Daoy (cell line): ENCODE measurements at places on chromosomes 6 and 20. TPM values are rescaled to one million over a fixed set of nuclear protein-coding genes. Genes with fewer than 3 reads are reported as not detected.

- no peak for DNase-seq
These were observed 55.8 kb downstream of the ARHGAP40 start for GRCh38 chr20:38657390-38657789.

GRCh38 chr20:57190536-57191264 is 75.7 kb downstream of the BMP7 start:
- DNase-seq: peak; percentile 60

The MMP24 gene
- 0.54 and 0.86 TPM in 2 replicates for total RNA-seq

The LY6G6D gene
- total RNA-seq: not detected in 2 replicates

DNA sequence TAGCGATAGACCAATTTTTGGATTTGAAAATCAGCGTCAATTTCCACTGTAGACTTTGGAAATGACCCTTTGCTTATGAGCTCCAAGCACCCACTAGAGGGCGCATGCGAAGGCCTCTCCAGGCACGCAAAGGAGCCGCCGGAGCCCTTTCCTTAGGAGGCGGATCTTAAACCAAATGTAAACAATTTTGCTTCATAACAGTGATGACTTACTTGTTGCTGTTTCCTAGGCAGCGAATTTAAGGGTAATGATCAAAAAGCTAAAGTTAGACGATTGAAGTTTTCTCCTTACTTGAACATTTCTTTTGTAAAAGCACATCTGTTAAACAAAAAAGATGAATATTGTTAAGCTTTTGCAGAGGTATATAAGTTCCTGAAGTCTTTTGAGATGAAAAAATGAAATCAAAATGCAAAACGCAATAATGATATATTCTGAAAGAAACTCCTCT is 29.2 kb upstream of the EXOC2 start:
- DNase-seq: peak; percentile 83

GRCh38 chr6:106184629-106185028 is 98.5 kb downstream of the PRDM1 start:
- peak; percentile 10 for DNase-seq

The PTCHD4 gene
- not detected in 2 replicates for total RNA-seq

GRCh38 chr20:18019068-18019467 is 38.6 kb downstream of the OVOL2 start:
- peak; percentile 17 for DNase-seq

GRCh38 chr20:43541214-43541613 is 17.6 kb upstream of the SGK2 start:
- no peak for DNase-seq

GRCh38 chr6:51542475-51542874 is 544.9 kb downstream of the PKHD1 start:
- DNase-seq: no peak

The EPHA7 gene
- total RNA-seq: 0.06 and 0.09 TPM in 2 replicates

DNA sequence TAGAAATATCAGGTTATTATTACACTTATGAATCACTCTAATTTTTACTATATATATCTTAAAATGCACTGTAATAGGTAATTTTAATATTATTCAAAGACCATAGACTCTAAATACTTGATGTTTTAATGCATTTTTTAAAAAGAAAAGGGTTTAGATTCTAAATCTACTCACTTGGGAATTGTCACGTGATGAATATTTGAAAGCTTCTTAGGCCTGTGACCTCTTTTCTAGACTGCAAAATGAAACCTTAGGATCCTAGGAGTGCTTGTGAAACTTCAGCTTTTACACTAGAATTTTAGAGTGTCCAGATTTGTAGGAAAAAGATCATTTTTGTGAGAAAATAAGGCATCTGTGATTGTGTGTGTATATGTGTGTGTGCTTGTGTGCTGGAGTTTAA is 318.0 kb downstream of the HTR1B start:
- DNase-seq: no peak

The EFCAB8 gene
- total RNA-seq: 1.2 TPM in 1 of 2 replicates, not detected in the other

The LPA gene
- total RNA-seq: not detected in 2 replicates

DNA sequence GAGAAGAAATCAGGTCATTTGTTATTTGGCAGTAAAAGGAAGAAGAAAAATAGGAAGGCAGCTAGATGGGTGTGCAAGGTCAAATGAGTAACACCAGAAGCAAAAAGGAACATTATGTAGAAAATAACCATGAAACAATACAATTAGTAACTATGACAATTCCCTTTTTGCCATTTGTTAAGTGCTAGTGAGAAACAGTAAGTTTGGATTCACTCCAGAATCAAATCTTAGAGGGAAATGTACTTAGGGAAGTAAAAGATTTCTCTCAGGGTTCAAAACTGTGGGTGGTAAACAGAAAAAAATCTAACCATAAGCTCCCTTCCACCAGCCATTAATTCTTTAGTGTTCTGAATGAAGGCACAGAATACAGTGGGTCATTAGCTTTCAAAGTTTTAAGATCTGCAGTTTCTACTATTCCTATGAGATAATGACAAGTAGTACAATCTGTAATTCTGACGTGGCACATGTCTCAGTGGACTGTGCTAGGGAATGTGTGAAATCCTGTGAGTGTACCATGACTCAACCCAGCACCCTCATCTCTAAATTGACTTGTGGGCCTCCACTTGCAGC is 17.1 kb downstream of the REPS1 start:
- peak; percentile 89 for DNase-seq

DNA sequence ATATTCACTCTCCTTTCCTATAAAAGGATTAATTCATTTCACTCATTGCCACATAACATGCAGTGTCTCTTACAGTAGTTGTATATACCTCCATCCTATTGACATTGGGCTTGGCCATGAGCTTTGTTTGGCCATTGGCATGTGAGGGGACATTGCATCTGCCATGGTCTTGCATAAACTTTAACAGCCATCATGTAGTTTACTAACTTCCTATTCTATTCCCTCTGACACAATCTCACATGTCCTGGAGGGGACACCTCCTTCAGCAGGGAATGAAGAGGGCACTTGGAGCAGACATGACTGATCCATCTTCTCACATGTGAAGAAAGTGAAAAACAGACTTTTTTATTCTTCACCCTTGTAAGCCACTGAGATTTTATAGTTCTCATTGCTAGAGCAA is 115.5 kb upstream of the MARCKS start:
- no peak for DNase-seq

DNA sequence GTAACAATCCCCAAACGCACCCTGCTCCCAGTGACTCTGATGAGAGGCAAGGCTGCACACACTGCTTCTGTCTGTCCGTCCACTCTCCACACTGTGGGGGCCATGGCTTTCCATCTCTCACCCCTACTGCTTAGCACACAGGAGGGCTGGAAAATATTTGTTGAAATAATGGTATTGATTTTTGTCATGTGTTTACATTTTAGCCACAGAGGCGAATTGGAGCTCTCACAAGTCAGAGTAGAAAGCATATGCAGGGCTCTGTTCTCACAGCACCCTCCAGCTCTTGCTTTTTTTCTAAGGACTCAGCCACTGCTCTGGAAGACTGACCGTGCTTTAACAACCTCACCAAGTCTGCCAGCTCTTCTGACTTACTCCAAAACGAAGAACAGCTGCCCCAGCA is 273.8 kb downstream of the GMDS start:
- no peak for DNase-seq

- DNase-seq: no peak
These were observed 72.4 kb upstream of the SLC22A23 start for GRCh38 chr6:3529232-3529631.

DNA sequence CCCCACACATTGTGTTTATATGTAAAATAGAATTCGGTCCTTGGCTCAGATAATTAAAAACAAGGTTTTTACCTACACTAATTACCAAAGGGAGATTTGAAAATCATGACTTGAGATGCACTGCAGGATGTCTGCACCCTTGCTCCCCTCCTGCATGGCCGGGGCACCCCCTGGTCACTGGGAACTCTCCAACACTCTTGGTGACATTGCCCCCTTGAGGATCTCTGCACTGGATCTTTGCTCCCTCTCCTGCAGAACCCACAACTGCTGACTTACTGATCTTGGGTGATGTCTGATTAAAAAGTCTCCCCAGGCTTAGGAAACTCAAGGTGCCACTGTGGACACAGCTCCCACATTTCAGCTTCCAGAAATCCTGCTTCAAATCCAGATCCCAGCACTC is 17.1 kb upstream of the CSNK2A1 start:
- DNase-seq: no peak

GRCh38 chr6:161168281-161168891 is 105.5 kb downstream of the AGPAT4 start:
- DNase-seq: peak; percentile 98

The FOXQ1 gene
- total RNA-seq: 0.06 and 0.63 TPM in 2 replicates

DNA sequence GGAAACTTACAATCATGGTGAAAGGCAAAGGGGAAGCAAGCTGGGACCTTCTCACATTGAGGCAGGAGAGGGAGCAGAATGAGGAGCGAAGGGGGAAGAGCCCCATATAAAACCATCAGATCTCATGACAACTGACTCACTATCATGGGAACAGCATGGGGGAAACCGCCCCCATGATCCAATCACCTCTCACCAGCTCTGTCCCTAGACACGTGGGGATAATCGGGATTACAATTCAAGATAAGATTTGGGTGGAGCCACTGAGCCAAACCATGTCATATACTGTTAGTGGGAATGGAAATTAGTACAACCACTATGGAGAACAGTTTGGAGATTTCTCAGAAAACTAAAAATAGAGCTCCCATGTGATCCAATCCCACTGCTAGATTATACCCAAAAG is 163.7 kb downstream of the MANEA start:
- DNase-seq: no peak

The NOTCH4 gene
- total RNA-seq: 2.3 and 3.2 TPM in 2 replicates

DNA sequence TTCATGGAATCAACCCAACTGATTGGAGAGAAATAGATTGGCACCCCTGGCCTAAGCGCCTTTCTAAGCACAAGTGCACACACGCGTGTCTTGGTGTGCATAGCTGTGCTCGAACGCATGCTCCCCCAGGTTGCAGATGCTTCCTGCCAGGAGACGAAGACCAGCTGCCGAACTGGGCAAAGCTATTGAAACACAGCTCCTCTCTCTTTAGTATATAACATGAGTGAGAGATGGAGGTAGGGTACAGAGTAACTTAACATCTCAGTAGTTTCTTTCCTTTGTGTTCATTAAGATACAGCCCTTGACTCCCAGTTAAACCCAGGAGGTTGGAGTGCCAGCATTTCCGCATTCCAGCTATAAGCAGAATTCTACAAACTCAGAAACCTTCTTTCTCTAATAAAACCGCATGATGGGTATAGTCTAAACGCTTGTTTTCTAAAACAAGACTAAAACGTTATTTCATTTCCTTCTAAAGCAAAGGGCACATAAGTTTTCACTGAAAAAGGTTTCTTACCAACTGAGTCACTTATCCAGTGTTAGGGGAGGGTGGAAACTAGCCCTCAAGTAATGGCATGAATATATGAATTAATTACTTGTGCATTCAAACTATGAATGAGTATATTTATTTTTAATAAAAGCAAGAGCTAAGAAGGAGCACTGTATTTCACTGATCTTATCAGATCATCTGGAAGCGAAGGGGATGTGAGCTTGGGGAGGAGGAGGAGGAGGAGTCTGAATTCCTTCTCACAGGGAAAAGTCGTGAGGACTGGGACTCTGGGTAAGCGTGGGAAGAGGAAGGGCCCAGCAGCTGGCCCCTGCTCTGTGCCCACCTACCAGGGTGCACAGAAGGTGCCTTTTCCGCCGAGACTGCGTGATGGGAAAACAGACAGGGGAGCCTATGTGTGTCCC is 179.2 kb downstream of the TMEM242 start:
- DNase-seq: no peak

DNA sequence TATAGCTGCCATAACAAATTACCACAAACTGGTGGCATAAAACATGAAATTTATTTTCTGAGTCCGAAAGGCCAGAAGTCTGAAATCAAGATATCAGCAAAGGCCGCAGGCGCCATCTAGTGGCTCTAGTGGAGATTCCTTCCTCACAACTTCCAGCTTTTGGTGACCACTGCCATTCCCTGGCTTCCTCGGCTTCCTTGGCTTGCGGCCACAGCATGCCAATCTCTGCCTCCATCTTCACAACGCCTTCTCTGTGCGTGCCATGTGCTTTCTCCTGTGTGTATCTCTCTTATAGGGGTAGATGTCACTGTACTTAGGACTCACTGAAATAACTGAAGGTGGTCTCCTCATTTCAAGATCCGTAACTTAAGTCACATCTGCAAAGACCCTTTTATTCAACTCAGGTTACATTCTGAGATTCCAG is 5.4 kb upstream of the PLAGL1 start:
- peak; percentile 84 for DNase-seq

GRCh38 chr20:18400460-18400859 is 66.4 kb downstream of the DZANK1 start:
- no peak for DNase-seq

DNA sequence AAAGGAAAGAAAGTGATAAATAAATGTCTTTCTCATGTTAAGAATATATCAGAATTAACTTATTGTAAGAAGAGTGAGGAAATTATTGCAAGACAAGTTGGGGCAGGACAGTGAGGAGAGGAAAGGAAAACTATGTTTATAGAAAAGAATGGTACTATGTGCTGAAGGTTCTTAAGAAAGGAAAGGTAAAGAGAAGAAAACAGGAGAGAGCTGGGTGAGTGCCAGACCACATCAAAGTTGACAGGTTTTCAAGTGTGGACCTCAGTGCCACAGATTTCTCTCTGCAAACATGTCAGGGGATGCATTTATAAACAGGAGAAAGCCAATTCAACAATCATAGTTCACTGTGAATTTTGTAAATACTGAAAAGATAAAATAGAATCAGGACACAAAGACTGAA is 439.2 kb downstream of the PKHD1 start:
- DNase-seq: no peak

The MOCS3 gene
- total RNA-seq: 7.4 TPM in 2 replicates

The NMBR gene
- total RNA-seq: not detected in 2 replicates

The EYS gene
- not detected in 2 replicates for total RNA-seq

DNA sequence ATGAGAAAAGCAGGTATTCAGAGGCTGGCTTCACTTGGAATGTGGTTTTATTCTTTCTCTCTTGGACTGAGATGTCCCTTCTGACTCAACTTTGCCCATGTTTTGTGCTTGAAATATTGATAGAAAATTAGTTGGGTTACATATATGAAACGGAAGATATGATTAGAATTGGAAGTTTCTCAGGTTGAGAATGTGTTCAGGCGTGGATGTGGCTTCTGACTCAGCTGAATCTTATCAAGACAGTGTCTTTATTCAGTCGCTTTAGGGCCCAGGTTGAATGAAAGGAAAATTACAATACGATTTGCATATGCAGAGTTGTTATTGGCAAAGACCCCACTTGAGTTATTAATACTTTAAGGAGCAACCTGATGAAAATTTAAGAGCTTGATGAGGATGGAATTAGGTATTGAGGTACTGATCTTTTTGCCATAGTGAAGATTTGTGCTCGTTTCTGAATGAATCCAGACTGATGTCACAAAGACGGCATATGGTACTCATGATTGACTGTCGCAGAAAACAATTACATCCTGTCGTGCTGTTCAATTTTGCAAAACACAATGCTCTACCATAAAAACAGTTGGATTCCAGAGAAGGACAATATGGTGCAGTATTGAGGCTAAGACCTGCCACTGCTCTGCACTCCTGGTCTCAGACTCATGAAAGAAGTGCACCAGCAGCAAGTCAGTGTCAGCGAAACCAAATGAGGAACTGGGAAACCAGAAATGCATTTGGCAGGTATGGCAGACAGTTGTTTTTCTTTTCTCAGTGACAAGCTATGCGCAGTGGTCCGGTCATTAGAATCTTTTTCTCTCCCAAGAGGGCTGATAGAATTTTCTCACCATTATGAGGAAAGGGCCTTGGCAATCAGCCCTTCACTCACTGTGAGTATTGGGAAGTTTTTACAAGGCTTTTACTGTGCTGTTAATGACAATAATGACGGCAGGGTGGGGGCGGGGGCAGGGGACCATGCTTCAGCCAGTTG is 158.3 kb downstream of the DOK5 start:
- no peak for DNase-seq
